Adipocyte (in vitro differentiated cells): ENCODE measurements at places on chromosomes 3 and 15.

DNA sequence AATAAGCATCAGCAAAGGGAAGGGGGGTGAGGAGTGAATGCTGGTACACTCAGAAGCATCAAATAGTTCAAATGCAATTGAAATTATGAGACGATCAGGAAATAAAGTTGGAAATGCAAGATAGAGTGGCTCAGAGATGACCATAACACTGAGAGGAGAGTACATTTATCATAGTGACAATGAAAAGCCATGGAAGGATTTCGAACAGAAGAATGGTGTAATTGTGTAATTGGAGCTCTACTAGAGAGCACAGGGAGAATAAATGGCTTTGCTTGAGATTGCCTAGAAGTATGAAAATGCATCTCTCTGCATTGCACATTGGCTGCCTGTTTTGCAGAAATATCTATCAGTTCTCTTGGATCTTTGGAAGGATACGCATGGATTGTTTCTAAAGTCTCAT is 163.3 kb downstream of the TP63 start:
- no peak for DNase-seq

- no peak for DNase-seq
These were observed 5.6 kb downstream of the ZNF662 start for GRCh38 chr3:42911551-42911950.

- DNase-seq, result no peak
These were observed 17.9 kb downstream of the FANCD2OS start for GRCh38 chr3:10090179-10090578.

DNA sequence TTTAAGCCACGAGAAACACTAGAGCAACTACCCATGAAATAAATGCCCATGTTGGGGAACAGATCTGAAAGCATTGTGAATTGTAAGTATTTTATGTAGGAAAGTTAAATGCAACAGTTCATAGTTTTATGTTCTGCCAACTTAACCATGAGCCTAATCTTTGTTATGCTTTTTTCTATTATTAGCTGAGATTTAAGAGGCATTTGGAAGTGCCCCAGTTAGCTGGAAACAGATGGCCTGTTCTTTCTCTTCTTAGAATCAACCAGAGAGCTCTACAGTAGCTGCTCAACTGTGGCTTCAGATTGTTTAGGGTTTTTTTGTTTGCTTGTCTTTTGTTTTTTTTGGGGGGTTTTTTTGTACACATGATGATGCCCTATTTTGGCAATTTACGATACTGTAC is 284.4 kb downstream of the KCNH8 start:
- no peak for DNase-seq

- DNase-seq, result no peak
These were observed 369.8 kb downstream of the DIPK2A start for GRCh38 chr3:144341471-144341870.

- no peak for DNase-seq
These were observed 498.7 kb upstream of the CDIN1 start for GRCh38 chr15:36080759-36081158.

DNA sequence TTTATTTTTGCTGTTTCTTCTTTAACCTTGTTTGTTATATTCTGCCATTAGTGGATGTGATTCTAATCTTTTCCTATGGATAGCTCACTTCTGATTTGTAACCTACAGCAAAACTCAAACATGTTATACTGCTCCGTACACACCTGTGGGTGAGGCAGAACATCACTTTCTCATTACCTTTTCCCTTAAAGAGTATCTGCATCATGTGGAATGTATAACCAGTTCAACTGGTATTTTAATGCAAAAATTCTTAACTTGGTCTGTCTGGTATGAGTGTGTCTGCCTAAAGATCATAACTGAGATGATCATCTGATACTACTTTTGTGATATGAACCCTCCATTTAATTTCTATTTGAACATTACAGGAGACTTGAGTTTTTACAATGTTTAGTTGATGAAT is 13.0 kb upstream of the UPK1B start:
- no peak for DNase-seq

GRCh38 chr3:55607175-55607574 is 120.1 kb upstream of the WNT5A start:
- no peak for DNase-seq

GRCh38 chr3:115961380-115961779 is 338.1 kb downstream of the GAP43 start:
- peak; percentile 9 for DNase-seq

DNA sequence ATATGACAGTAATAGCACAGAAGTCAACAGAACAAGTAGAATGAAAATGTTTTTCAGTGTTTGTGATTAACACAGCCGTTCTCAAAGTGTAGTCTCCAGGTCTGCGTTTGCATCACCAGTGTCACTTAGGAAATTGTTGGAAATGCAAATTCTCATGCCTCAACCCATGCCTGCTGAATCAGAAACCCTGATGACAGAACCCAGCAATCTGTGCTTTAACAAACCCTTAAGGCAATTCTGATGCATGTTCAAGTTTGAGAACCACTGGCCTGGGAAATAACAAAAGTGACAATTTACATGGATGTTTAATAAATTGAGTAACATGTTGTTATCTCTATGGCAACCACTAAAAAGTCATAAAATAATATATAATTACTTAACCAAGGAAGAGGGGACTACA is 103.1 kb upstream of the ATP11B start:
- DNase-seq, result no peak

DNA sequence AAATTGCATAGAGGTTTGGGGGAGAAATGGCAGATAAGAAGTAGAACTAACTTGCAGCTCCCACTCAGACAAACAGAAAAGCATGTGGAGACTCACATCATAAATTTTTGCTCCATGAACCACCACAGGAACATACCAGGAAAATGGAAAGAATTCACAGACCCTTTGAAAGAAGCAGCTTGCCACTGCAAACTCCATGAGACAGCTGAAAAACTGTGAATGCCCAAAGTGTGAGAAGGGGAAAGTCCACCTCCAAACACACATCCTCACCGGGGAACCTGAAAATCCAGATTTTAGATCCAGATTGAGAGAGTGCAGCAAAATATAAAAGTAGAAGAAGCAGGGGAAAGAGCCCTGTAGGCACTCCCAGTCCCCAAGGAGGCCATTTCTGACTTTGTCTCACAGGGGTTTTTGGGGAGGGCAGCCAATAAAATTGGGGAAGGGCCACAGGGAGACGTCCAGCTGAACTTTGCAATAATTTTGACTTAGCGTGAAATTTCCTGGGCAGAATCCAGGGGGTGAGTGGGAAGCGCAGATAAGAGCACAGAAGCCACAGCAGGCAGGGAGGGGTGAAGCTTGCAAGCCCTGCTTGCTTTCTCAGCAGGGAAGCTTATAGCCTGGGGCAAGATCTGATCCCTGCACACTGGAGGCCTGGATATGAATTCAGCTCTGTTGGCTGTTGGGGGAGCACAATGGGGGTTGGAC is 183.4 kb upstream of the UBE2E2 start:
- DNase-seq, result peak; percentile 73

GRCh38 chr3:38101811-38102443 is 35.0 kb downstream of the ACAA1 start:
- DNase-seq, result no peak

DNA sequence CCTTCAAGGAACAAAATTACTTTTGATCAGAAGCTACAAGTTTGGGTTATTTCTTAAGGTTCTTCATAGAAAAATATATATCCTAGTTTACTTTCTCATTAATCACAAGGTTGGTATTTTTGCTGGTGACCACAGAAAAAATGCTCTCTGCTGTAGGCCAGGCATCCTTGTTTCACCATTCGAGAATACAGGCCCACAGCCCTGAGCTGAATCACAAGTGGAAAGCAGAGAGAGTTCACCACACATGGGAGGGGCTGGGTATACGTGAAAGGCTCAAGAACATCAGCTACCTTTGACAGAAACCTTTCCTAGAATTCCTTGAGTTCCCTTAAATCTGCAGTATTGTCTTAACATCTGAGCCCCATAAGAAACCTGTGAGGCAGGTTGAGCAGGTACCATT is 23.2 kb downstream of the CPEB1 start:
- peak; percentile 24 for DNase-seq

DNA sequence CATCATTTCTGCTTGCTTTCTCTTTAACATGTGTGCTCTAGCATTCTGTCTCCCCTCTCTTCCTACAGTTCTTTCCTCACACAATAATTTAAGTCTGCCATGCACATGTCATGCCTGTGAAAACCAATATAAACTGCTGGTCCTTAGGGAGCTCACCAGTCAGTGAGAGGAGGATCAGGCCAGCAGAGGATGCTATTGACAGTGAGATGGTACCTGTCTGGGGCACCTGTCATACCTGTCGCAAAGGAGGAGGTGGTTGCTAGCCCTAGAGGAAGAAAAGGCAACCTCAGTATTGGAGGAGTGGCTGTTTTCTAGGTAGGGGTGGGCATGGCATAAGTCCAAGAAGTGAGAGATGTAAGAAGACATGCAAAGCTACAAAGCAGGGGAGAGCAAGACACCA is 194.6 kb downstream of the GABRG3 start:
- DNase-seq, result no peak

DNA sequence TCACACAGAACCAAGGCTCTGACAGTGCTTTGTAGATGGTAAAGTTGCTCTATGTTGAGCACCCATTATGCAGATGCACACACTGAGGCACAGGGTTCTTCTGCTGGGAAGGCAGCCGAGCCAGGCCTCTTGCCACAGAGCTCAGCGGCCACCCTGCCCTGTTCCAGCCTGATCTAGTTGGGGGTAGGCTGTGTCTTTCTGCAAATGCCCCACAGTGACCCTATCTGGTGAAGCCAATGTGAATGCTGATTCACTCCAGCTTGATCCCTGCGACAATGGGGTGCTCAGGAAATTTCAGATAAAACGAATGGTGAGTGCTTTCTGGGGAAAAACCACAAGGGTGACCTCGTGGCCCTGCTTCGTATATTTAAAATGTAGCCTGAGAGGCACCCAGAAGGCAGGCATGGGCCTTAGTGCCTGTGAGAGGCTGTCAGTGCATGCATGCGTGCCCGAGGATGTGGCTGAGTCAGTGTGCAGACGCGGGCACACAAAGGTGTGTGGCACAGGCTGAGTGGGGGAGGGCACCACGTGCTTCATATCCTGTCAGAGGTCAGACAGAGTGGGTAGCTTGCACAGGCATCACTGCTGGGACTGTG is 85.7 kb downstream of the ATP2B2 start:
- DNase-seq, result no peak

DNA sequence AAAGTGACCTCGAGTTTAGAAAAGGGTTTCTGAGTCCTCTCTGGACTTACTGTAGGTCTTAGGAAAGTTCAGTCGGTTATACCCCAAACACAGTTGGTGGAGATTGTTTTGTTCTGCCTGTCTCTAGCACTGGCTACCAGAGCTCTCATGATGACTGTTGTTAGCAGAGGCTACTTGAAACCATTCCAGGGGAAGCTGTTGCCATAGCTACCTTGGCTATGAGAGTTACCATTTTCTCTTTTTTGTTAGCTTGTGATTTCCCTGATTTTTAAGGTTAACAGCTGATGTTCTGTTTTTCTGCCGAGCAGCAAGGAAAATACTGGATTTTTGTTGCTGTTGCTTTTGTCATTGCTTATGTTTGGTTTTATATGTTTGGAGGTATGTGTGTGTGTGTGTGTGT is 26.7 kb downstream of the ABHD2 start:
- DNase-seq, result peak; percentile 51

DNA sequence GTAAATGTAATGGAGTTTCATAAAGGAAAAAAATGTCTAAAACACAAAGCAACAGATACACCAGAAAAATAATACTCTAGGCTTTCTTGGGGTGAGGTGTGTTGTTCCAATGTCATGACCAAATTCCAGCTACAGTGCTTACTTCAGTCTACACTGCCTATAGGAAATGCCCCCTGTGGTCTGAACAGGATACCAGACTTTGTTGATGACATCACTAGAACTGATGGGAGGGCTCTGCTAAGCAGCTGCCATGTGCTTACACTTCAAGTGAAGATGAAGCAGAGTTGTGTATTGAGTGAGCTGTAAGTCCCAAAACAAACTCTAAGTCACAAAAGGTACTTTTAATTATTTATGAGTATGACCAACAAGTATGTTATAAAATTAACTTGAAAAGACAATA is 456.1 kb upstream of the IL12A start:
- DNase-seq, result no peak

DNA sequence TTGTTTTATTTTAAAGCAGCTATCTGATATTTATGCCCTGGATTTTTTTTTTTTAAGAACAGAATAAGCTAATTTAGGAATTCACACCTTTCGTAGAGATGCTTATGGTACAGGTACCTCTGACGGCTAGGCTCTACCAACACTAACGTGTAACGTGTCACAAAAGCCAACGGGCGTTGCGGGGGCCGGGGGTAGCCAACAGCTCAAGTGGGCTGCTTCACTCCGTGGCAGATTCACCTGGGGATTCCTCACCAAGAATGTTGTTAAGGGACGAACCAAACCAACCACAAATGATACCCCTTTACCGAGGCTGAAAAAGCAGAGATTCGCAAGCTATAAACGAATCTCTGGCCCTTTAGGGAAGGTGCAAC is 1.0 kb downstream of the TMCC1 start:
- DNase-seq, result no peak

DNA sequence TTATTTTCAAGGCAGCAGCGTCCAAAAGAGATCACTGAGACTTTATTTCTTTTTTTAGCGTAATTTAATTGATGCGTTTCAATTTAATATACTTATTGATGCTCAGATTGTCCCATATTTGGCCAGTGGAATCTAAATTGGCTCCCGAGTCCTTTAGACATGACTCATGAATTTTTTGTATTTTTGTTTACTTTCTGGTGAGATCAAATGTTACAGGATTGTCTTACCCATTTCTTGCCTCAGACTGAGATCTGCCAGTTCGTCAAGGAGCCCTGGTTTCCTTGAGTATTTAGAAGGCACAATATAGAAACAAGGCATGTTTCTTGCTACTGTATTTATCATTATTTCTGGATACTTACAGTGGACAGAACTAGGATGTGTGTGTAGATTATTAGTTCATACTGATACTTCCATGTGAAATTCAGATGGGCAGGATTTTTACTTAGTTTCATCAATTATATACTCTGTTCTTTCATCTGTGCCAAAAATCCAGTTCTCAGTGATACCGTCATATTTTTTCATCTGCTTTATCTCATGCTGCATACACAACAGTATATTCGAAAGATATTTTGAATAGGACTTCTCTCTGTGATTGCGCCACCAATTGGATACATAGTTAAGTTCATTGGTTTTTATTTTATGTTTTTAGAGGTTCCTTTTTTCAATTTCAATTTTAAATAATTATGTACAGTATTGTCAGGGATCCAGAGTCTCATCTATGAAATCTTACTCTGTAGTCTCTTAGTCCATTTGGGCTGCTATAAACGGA is 436.9 kb upstream of the C2CD4B start:
- peak; percentile 50 for DNase-seq
